HFFc6 (cell line): ENCODE measurements at places on chromosomes 1 and 21. TPM values are rescaled to one million over a fixed set of nuclear protein-coding genes. Genes with fewer than 3 reads are reported as not detected.

RAB42 gene
- 0.19 TPM in 1 of 3 replicates, not detected in the others for total RNA-seq

VANGL2 gene
- not detected in 3 replicates for total RNA-seq

RC3H1 gene
- 23.4 to 27.4 TPM (median 26.2 TPM) in 3 replicates for total RNA-seq

IL20 gene
- not detected in 3 replicates for total RNA-seq

DNA sequence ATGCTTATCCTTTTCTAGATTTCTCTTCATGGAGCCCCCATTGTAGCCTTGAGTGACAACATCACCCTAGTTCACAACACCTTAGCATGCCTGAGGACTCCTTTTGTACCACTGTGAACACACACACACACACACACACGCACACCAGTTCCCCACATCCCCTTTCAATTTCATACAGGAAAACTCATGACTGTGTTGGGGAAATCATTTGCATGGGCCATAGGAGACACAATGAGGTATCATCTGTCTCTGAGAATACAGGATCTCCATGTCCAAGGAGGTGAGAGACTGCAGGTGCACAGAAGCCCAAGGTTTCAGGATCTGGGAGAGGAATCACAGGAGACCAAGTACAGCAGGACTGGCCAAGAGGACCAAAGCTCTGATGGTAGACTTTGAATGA lies 119.7 kb downstream of the TPTE start:
- H3K4me3 ChIP-seq: no peak overlapping the region
- no peaks in the 10 kb centered on the region for H3K27me3 ChIP-seq
- no peaks in the 10 kb centered on the region for H3K36me3 ChIP-seq

- H3K27me3 ChIP-seq: no peaks in the 10 kb centered on the region
- no peak for DNase-seq
- H3K4me1 ChIP-seq: peaks cover 52% of the 10 kb centered on the region
- peaks cover 21% of the 10 kb centered on the region for H3K36me3 ChIP-seq
- peak overlapping the region; percentile 99 for H3K4me3 ChIP-seq
- peak overlapping the region; percentile 89 for H3K27ac ChIP-seq
These were observed 609 bp downstream of the PIGK start for GRCh38 chr1:77218477-77219165.

DNA sequence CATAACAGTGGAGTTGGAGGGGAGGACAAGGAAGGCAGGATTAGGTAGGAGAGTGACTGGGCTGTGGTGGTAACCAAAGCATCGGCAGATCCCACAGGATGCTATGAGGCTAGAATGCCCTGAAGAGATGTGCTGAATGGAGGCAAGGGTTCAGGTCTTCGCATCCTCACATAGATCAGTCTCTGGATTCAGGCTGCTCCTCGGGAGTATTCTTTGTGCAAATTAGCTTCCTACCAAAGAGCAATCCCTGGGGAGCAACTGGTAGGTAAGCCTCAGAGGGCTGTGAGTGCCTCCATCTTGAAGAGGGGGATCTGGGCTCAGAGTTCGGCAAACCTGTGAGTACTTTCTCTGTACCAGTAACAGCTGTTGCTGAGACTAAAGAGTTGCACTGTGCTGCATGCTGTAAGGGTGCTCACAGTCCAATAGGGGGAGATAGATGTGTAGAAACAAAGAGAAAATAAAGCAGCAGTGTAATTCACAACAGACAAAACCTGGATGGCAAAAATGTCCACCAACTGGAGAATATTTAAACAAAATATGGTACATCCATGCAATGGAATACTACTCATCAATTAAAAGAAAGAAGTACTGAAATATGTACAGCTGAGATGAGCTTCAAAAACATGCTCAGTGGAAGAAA lies 322.4 kb upstream of the DEPDC1 start:
- H3K4me1 ChIP-seq: no peaks in the 10 kb centered on the region
- no peak overlapping the region for H3K4me3 ChIP-seq
- DNase-seq: no peak
- H3K36me3 ChIP-seq: no peaks in the 10 kb centered on the region; the same call in 1 of the 2 replicates
- H3K27me3 ChIP-seq: no peaks in the 10 kb centered on the region
- H3K27ac ChIP-seq: no peak overlapping the region

DNA sequence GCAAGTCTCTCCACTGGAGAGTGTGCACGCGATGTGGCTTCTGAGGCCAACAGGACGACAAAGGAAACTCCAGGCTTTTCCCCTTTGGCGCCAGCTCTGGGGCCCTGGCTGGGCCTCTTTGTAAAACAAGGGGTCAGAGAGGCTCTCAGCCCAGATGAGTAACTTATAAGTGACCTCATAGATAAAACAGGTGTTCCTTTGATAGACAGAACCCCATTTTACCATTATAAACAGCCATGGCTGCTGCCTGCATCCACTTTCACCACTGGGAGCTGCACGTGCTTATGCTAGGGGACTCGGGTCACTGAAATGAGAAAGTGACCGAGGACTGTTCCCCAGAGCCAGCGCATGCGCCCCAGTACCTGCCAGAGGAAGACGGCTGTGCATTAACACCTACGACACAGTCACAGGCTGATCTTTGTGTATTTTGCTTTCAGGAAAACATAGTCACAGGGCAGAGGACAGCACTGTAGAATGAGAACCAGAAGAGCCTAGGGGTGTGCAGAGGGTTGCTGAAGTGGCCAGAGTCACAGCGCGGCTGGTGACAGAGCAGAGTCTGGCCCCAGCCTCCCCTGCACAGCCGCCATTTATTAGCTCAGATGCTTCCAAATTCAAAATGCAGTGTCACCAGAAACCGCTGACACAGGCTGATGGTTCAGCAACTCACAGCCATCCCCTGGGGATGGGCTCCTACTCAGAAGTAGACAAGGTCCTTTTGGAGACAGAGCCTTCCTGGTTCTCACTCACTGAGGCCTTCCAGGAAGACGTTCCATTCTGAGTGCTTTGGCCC lies 12.7 kb downstream of the RNF207 start:
- H3K4me1 ChIP-seq: no peaks in the 10 kb centered on the region
- no peak for DNase-seq
- H3K4me3 ChIP-seq: no peak overlapping the region
- no peaks in the 10 kb centered on the region; the same call in 1 of the 2 replicates for H3K27me3 ChIP-seq
- H3K27ac ChIP-seq: no peak overlapping the region
- peaks cover 4% of the 10 kb centered on the region; the same call in 1 of the 2 replicates for H3K36me3 ChIP-seq

DNA sequence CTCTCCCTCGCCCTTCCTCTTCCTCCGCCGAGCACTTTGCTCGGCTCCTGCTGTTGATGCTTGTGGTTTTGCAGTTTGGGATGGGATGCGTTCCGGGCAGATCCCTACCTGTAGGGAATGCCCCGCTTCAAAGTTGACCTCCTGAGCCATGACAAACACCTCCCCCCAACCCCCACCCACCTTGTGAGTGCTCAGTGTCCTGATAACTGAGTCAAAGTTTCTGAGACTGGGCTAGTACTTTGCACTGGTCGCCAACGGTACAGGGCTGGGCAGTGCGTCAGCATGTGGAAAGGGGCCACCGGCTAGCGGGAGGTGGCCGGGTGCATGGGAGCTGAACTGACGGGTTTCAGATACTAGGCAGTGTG lies 771 bp downstream of the RABGAP1L start:
- H3K4me3 ChIP-seq: peak overlapping the region; percentile 100
- DNase-seq: peak; percentile 32
- peak overlapping the region; percentile 92 for H3K27ac ChIP-seq

DNA sequence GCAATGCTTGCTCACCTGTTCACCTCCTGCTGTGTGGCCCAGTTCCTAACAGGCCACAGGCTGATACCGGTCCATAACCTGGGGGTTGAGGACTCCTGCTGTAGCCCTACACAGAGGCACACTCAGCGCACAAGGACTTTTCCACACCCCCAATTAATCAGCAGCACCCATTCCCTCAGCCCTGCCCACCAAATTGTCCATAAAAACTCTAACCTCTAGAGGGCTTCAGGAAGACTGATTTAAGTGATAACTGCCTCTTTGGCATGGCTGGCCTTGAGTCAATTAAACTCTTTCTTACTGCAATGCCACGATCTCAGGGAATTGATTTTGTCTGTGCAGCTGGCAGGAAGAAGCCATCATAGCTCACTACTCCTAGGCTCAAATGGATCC lies 71.3 kb upstream of the MUTYH start:
- no peak overlapping the region for H3K4me3 ChIP-seq
- H3K27me3 ChIP-seq: no peaks in the 10 kb centered on the region; the same call in 1 of the 2 replicates
- H3K4me1 ChIP-seq: no peaks in the 10 kb centered on the region

DNA sequence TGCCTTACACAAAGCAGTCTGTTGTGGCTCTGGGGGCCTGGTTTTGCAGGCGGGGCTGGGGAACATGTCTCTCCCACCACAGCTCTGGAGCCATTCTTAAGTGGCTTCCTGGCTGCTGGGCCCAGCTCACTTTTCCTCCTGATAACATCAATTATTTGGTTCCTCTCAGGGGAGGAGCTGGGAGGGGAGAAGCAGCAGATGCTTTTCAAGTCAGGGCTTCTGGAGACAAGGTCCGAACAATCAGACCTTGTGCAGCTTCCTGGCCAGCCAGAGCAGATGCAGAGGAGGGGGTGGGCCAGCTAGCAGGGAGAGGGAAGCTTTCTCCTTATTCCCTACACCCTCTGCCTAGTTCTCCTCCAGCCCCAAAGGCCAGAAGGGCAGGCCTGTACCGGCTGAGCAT lies 3.7 kb upstream of the PAQR6 start:
- DNase-seq: no peak
- peaks cover 2% of the 10 kb centered on the region for H3K27me3 ChIP-seq
- H3K4me1 ChIP-seq: no peaks in the 10 kb centered on the region; the same call in 1 of the 2 replicates

DNA sequence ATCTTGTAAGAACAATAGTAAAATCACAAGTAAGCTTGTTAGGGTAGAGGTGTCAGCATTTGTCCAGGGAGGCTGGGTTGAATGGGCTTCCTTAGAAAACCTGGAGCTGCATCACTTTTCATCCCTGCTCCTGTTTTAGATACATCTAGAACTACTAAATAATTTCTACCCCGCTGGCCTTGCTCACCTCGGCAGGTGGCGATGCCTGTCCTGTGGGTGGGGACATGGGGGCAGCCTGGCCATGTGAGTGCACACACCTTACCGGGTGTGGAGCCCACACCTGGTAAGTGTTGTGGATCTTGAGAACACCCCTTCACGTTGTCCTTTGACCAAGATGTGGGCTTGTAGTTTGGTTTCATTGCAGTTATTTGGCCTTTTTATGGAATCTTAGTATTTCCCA lies 29.7 kb downstream of the URB2 start:
- no peak for DNase-seq
- no peaks in the 10 kb centered on the region; the same call in 1 of the 2 replicates for H3K27me3 ChIP-seq
- no peak overlapping the region for H3K27ac ChIP-seq
- no peaks in the 10 kb centered on the region; the same call in 1 of the 2 replicates for H3K36me3 ChIP-seq
- no peaks in the 10 kb centered on the region for H3K4me1 ChIP-seq

DNA sequence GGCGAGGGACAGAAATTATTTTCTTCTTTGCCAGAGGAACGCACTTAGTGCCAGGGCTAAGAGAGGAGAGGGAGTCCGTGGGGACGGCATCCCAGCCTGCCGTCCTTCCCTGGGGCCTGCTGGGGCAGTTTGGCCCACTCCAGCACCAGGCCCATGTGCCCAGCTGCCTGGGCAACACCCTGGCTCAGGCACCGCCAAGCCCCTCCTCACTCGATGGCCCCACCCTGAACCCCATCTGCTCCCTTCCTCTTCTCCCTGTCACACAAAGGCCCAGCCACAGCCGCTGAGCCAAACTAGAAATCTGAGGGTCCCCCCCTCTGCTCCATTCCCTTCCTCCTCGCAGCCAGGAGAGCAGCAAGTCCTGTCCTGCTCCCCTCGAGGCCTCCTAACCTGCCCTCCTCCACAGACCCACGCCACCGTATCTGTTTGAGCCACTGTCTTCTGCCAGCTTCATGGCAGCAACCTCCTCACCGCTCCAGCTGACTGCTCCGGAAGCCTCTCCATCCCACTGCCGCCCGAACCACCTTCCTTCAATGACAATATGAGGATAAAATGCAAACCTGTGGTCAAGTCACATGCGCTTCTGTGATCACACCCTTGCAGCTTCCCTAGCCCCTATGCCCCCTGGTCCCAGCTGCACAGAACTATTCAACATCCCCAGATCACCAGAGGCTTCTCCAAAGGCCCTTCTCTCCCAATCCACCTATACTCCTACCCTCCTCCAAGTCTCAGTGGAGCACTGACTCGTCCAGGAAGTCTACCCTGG lies 8.4 kb upstream of the TNNI1 start:
- DNase-seq: no peak
- H3K27ac ChIP-seq: no peak overlapping the region
- no peaks in the 10 kb centered on the region for H3K36me3 ChIP-seq
- H3K27me3 ChIP-seq: peaks cover 27% of the 10 kb centered on the region

DNA sequence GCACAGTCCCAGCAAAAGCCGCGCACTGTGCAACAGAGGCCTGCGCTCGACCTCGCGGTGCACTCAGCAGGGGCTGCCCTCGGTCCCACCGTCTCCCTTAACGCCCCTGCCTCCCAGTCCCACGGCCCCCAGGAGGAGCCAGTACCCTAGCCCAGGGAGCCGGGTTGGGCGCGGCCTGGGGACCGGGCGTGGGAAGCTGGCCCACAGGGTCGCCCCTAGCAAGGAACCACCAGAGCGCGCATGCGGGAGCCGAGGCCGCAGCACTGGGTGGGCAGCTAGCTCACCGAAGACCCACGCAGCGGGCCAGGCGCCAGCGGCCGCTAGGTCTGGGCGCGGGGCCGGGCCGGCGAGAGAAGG lies 21.6 kb upstream of the ZNF678 start:
- peak overlapping the region; percentile 43; the same call in 1 of the 2 replicates for H3K4me3 ChIP-seq
- H3K4me1 ChIP-seq: peaks cover 5% of the 10 kb centered on the region; the same call in 1 of the 2 replicates
- no peak for DNase-seq
- no peaks in the 10 kb centered on the region; the same call in 1 of the 2 replicates for H3K27me3 ChIP-seq
- no peak overlapping the region for H3K27ac ChIP-seq
- no peaks in the 10 kb centered on the region for H3K36me3 ChIP-seq

DNA sequence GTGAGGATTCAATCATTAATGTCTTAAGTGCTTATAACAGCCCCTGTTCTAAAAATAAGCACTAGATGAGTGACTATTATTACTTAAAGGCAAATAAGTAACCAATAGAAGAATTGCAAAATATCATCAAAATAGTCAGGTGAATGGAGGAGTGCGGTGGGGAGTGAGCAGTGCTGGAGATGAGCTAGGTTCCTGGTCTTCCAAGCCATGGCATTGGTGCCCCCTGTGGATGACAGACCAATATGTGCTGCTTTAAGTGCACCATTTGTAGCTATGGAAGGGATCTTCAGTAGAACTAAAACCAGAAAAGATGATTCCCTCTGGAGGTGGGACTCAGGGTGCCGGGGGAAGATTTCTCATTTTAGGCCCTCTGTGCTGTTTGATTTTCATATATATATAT lies 46.1 kb upstream of the SLC30A1 start:
- no peaks in the 10 kb centered on the region for H3K4me1 ChIP-seq
- no peaks in the 10 kb centered on the region for H3K36me3 ChIP-seq
- peaks cover 4% of the 10 kb centered on the region for H3K27me3 ChIP-seq
- no peak overlapping the region for H3K4me3 ChIP-seq
